IPS DF 6.9 (cell line): ENCODE measurements at places on chromosomes 5 and 9.

GRCh38 chr5:81290146-81290545 lies 11.2 kb upstream of the ZCCHC9 start:
- no peak for DNase-seq

DNA sequence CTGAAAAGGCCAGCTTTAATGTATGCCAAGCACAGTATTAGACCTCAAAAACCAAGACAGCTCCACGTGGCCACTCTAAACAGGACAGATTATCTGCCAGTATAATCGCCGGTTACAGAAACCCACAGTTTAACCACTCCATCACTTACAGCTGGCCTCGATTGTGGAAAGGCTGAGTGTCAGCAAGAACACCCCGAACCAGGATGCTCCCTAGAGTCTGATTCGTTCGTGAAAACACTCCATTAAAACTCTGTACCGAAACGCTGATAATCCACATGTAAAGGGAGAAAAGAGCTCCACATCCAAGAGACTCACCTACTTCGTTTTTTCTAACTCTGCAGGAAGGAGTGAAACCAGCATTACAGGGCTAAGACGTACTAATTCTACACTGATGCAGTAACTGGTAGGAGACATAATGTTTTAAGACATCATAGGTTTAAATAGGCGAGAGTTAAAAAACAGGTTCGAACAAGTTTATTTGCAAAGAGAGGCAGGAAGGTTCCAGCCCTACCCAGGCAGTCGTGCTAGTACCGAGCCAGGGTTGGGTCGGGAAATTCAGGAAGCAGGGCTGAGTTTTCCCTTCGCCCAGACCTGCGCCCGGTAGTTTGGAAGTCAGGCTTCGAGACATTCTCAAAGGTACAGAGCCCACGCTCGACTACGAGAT lies 949 bp downstream of the SERINC5 start:
- no peak for DNase-seq

DNA sequence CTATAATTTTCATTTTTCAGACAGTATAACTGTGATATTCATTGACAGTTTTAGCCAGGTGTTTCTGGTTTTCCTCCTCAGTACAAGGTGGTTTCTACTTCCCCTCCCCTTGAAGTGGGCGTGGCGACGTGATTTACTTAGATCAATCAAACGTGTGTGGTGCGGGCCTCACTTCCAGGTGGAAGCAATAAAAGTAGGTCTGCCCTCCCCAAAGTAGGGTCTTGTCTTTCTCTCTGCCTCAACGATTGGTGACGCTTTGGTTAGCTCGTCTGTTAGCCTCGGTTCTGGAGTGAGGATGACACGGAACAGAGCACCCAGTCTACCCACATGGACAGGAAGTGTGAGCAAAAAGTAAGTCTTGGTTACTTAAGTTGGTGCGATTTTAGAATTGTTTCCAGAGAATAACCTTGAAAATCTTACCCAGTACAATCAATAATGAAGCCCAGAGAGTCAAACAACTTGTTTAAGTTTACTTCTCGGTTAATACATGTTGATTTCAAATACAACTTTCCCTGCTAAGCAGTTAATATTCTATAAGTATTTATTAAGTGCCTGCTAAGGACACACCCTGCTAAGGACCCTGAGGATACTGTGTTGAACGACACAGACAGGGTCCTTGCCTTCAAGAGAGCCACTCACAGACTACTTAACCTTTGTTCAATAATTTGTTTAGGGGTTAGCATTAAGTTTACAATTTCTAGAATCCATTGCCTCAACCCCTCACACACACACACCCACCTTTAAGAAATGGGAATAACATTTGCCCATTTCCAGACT lies 48.4 kb downstream of the COX7C start:
- no peak for DNase-seq

GRCh38 chr9:136247947-136248637 lies 2.5 kb upstream of the QSOX2 start:
- DNase-seq, result no peak

DNA sequence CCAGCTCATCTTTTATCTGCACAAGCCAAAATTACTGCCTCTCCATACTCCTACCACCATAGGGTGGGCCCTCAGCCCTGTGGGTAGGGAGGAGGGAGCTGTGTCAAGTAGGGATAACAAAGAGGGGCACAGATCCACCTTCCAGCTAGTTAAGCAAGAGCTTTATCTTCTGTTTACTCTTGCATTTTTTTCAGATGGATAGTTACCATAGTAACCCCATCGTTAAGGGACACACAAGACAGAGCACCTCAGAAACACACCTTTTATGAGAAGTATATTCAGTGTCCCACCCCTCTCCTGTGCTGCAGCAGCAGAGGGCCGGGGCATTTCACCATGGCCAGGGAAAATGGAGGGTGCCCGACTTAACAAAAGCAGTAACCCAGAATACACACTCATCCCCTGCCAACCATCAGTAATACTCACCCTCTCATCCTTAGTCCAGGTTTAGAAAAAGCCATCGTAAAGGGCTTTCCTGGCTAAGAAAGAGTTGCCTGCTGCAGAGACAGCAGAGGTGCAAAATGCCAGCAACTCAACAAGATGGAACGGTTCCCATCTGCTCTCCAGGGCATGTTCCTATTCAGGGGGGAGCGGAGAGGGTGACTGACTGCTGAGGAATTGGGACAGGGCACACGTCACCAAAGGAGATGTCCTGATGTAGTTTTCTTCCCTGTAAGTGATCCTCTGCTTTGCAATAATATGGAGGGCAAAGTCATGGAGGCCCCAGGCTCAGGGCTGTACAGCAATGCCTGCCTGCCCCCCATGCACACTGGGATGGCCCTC lies 25.1 kb downstream of the MACROH2A1 start:
- DNase-seq, result no peak

DNA sequence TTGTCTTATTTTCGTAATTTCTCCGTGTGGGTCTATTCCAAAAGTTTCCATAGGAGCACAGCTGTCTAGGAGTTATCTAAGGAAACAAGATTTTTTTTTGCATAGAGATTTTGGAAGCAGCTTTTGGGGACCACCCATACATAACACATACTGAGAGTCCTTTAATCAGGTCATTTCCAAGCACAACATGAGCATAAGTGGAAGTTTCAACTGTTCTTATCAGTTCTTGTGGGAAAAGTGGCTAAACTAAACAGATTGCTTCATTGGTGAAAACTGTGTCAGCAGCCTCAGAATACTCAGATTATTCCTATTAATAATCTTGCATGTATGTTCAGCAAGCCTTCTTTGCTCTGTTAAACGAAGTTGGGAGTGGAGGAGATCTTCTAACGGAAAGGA lies 153.6 kb upstream of the TYRP1 start:
- no peak for DNase-seq

DNA sequence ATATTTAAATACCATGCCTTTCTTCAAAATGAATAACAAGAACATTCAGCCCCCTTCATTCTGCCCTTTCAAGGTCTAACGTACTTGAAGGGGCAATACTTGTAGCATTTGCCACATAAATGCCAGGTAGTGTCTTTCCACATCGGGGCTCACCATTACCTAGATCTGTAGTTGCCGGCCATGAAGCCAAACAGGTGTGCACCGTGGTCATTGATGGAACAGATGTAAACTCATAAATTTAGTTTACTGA lies 193.0 kb downstream of the CD180 start:
- no peak for DNase-seq

DNA sequence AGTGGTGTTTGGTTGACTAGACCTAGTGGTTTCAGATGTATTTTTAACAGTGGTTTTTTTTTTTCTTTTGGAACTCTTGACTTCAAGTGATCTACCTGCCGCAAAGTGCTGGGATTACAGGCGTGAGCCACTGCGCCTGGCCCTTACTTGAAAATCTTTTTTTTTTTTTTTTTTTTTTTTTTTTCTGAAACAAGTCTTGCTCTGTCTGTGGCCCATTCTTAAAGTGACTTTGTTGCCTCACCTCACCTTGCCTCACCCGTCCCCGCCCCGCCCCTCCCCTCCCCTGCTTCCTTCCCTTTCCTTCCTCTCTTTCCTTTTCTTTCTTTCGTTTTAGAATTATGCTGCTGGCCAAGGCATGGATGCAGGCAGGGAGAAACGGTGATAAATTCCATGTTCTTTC lies 26.0 kb downstream of the GPBP1 start:
- no peak for DNase-seq

DNA sequence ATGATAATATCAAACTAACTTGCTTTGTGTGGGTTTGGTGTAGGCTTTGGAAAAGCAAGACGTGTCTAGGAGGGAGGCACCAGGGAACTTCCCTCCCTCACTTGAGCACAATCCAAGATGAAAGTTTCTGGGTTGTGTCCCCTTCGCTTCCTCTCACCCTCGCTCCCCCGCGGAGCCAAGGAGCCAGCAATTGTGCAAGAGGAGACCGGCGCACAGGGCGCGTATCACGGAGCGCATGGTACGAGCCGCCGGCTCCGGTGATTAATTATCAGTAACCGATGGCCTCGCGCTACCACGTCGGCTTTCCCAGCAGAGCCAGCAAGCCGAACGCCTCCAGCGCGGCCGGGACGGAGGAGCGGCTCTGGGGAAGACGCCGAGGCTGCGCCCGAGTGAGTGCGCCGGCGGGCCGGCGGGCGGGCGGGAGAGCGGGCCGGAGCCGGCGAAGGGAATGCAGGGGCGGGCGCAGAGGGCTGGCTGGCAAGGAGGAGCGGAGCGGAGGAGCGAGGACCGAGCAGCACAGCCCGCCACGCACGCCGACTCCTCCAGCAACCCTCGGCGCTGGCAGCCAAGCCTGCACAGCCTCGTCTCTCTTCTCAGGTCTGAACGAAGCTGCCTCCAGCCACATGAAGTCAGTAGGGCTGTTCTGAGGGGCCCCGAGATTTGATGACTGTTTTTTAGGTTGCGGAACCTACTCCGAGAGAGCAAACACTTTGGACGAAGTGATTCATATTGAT lies 143.6 kb downstream of the BNC2 start:
- no peak for DNase-seq

DNA sequence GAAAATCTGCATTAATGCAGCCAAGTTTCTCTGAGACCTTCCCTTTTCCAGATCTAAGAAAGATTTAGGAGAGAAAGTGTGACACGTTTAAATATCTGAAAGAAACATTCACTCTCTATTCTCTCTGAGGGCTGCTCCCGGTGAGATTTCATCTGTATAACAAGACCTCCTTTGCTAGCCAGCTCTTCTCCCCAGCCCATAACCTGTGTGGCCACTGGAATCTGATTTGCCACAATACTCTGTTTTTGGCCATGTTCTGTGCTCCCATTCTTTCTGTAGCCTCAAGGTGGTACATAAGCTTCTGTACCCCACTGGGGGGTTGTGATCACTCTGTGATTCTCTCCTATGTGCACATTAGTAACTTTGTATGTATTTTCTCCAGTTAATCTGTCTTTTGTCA lies 291.0 kb upstream of the SEMA6A start:
- no peak for DNase-seq

- DNase-seq, result no peak
Observed at GRCh38 chr5:131096774-131097710, 68.0 kb downstream of the HINT1 start.

- no peak for DNase-seq
Observed at GRCh38 chr5:58924306-58924705, 341.4 kb downstream of the RAB3C start.

DNA sequence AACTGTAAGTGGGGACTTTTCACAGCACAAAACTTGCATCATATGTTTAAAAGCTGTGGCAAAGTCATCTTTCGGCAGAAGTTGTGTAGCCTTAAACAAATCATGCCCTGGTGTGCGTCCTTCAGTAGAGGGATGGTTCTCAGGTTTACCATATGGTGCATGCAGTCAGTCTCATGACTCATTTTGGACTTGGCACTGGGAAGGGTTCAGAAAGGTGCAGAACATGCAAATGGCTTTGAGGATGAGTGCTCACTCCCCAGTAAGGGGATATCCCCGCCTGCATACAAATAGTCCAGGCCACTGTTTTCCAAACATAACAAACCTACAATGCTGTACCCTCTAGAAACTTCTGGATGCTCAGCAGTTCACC lies 260.3 kb downstream of the NDUFS4 start:
- no peak for DNase-seq

- no peak for DNase-seq
Observed at GRCh38 chr5:87354496-87354895, 58.2 kb downstream of the CCNH start.

- DNase-seq, result no peak
Observed at GRCh38 chr9:90044710-90045151, 439.9 kb downstream of the GADD45G start.

DNA sequence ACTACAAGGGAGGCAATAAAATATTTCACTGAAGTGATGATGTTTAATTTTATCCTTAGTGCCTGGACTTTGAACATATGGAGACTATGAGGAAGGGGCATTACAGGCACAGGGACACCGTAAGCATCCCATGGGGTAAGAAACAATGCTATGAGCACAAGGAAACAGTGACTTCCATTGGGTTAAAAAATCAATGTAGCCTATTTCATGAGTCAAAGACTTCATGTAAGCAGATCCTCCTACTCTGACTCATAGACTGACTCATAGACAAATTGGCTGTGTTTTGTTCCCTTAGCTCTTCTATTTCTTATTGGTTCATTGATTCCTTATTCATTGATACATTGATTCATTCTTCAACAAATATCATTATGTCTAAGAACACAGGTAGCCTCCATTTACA lies 351.0 kb downstream of the PRELID2 start:
- DNase-seq, result no peak

GRCh38 chr9:109182940-109183798 lies 16.1 kb upstream of the FRRS1L start:
- DNase-seq, result no peak

GRCh38 chr5:989961-990530 lies 18.6 kb upstream of the NKD2 start:
- DNase-seq, result no peak

- no peak for DNase-seq
Observed at GRCh38 chr5:112445626-112446350, 26.7 kb upstream of the EPB41L4A start.

GRCh38 chr9:87206064-87206661 lies 258.9 kb upstream of the GAS1 start:
- no peak for DNase-seq

DNA sequence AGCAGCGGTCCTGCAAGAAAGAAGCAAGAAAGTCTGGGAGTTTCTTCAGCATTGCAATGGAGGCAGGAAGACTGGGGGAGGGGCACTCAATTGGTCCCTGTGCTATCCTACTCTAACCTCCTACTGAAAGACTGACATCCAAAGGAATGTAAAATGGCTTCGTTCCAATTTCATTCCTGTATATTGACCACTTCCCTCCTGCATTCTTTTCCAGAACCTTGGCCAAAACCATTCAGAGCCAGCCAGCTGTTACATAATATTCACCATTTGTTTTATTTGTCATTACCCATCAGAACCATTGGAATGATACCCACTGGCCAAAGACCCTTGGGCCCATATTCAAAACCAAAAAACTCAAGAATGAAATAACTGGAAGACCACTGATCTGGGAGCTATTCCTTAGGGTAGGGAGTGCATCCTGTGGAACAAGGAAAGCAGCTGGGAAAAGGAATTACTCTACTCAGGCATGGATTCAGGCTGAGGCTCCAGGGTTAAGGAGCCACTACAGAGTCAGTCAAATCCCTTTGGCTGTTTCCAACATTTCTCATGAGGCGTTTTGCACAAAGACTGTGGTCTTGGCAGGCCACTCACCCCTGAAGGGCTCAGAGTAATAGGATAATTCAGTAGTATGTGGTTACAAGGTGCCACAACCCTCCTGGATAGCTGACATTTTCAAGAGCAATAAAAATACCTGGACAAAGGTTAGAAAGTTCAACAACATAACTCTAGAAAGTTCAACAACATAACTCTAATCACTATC lies 148.7 kb upstream of the SLC1A3 start:
- no peak for DNase-seq

- DNase-seq, result no peak
Observed at GRCh38 chr5:176436656-176437055, 11.5 kb upstream of the FAF2 start.
